ENCODE measurements at places on chromosomes 3 and 15.

DNA sequence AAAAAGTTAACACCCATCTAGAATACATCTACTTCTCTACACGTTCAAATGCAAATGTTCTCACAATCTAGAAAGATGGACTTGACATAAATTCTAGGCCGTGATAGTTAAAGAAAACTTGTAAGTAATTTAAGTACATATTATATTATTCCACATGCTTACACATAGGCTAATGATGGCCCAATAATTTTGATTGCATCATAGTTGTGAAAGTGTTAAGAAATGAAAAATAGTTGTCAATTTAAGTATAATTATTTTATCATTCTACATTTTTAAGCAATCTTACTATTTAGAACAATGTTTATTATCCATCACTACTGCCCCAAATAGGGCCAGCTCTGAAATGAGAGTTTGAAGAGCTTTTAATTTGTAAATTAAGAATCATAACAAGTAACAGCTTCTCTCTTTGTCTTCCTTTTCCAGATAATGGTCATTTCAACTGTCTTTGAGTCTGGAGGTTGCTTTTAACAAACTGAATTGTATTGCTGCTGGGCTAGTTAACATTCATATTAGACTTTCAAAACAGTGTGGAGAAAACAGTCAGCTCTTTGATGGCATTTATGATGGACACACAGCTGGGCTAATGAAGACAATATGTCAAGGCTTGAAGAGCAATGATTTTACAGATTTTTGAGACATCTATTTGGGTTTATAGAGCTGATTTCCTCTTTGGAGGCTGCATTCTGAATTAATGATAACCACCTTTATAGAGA, 246.1 kb upstream of the KCNH8 start:
- no peak for DNase-seq

DNA sequence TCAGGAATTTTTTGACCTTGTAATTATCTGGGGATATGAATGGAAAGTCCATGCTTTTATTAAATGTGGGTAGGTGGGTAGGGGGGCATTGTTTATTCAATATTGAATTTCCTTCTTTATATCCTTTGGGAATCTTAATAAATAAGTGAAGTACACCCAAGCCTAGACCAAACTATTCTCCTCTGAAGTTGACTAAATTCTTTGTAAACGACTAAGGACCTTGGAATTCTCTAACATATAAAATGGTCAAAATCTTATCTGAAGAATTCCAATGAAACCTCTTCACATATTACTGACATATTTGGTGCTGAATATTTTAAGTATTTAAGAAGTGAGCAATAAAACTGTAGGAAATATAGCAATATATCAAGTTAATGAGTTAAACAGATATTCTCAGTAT, 1432.1 kb upstream of the GBE1 start:
- DNase-seq: no peak

DNA sequence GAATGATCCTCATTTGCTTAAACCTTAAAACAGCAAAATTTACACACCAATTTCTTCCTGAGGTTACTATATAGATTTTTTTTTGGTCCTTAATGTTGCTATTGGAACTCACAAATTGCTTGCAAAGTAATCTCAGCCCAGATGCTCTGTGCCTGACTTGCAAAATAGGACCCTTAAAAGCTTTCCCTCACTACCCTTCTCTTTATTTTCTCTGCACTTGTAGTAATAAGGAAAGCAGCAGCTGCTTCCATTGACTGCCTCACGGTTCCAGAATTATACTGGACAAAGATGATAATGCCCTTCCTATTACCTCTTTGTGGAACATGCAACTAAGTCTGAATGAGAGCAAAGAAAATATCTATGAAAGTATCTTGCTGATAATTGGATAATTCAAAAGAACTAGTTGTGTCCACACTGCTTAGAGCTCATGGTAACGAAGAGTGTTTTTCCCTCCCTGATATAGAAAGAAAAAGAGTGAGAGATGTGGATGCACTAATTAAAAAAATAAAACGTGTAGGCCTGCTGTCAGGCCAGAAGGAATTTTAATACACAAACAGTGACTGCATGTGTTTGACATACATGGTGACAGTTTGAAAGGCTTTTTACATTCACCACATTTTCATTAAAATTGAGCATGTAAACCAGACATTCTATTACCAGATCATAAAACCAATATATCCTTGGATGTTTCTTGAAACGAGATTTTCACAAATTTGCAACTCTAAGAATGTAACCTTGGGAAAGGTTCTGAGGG, 783.1 kb downstream of the GBE1 start:
- no peak for DNase-seq

GRCh38 chr15:75902129-75902557, 1.5 kb upstream of the FBXO22 start:
- no peak for DNase-seq
